ENCODE measurements at places on chromosomes 3 and 15.
A peak's percentile ranks its signal among the peaks of the same experiment; 100 is the strongest.

- peak; percentile 40 for DNase-seq
Measured at GRCh38 chr15:61195116-61196002, 33.7 kb downstream of the RORA start.

- no peak for DNase-seq
Measured at GRCh38 chr15:25705433-25706115, 157.6 kb downstream of the ATP10A start.

DNA sequence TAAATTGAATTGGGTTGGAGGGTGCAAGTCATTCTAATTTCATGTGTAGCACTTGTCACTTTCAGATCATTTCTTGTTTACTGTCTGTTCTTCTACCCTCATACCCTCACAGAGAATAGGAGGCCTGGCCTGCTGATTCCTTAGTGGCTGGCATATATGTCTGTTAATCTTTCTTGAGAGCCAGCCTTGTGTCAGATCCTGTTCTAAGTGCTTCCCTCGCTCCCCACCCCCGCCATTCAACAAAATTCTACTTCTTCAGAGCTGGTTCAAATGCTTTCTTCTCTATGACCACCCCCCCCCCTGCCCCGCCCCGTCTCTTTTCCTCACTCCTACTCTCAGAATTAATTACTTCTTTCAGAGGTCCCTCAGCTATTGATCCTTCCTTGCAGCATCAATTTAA is 1.5 kb upstream of the U2SURP start:
- no peak for DNase-seq

GRCh38 chr15:66729331-66729951 is 27.4 kb downstream of the SMAD6 start:
- DNase-seq = no peak

DNA sequence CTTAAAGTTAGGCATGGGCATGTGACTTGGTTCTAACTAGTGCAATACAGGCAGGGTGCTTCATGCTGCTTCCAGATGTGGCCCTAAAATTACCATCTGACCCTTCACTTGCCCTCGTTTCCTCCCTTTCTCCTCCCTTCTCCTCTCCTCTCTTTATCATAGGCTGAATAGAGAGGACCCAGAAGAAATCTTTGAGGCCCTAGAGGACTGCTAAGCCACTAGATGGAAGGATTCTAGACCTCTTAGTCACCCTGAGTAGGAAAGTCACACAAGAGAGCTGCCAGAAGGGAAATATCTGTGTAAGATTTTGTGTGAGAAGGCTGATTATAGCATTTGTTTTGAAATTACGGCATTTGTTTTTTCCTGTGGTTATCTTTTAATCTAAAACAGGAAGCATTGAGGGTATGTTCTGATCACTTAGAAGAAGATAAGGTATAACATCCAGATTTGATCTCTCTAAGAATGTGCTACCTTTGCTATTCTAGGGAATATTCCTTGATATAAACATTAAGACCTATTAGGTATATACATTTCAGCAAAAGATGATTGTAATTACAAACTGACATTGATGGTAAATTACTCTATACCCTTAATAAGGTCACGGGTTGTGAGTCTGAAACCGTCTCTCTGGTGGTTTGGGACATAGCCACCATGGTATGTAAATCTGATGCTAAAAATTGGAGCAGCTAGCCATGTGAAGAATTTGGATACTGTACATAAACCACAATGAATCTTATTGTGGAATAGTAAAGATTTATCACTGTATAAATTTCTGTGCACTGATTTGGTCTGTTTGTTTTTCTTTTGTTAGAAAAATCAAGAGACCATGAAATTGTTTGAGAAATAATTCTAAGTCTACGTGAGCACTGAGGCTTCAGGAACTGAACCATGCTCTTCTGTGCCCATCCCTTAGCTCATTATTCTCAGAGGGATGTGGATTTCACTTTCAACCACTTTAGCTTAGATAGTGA is 84.1 kb downstream of the TP63 start:
- DNase-seq = no peak

DNA sequence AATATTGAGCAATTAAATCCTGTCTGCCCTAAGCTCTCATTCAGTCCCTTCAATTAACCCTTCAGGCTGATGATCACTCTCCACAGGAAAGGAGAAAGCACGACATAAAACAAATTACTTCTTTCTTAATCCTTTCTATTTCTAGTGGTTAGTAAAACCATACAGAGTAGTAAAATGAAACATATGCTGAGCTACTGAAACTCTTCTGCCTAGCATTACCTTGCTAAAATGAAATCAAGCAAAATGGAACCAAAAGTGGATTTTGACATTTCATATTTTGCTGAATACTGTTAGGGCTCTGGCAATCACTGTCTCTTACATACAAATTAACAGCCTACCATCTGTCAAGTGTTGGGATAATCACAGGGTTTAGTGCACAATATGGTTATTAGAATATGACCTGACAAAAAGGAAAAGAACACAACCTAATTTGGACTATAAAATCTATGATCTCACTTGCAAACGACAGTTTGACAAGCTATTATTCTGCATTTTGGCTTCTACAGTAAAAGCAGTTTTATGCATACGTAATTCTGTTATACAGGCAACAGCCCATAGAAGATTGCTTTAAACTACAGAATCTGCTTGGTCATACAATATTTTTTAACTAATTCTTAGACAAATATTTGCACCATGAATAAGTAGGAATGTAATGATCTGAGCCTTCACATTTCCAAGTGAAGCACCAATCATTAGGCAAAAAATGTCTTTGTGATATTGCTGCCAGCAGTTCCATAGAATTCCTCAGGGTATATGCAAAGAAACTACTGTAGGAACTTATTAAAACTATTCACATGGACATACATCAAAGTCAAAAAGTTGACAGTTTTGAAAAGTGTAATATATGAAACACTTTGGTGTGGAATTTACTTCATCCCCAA is 105.0 kb downstream of the FHIT start:
- DNase-seq = no peak

DNA sequence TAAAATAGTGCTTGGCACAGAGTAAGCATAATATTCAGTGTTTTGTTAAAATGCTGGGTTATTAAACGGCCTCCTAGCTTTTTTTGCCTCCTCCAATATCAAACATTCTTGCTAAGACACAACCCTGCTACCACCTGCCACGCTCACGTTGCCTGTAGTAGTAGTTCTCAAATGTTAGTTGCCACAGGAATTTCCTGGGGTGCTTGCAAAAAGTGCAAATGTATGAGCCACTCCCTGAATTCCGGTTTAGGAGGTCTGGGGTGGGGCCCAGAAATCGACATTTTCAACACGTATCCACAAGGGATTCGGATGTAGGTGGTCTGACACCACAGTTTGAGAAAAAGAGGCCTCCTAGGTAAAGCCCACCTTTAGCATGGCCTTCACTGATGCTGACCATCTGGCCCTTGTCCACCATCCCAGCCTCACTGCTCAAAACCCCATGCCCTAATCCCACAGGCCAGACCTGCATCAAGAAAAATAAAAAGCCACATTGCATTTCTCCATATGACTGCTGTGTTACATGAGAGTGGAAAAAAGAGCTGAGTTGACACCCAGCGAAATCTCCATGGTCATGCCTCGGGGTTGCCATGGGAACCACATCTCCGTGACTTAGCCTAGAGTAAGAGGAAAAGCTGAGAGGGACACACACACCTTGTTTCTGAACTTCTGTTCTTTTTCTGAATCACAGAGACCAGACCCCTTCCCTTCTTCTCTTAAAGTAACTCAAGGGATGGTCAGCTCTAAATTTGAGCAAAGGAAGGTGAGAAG is 116.4 kb upstream of the HES1 start:
- DNase-seq = no peak

DNA sequence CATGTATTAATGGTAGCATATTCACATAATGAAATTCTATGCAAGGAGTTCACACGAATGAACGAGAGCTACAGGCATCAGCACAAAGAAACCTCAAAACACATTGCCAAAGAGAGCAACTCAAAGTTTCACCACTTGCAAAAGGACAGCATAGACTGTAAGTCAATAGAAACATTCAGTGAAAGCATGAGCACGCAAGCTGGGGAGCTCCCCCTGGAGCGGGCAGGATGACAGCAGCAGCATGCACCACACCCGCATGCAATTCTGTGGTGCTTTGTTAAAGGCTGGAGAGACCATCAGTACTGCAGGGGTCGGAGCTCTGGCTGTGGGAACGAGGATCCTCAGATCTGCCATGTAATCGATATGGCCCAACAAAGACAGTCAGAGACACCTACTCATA is 18.7 kb downstream of the OCA2 start:
- DNase-seq = no peak

GRCh38 chr3:11452885-11453847 is 181.0 kb downstream of the ATG7 start:
- DNase-seq = no peak

DNA sequence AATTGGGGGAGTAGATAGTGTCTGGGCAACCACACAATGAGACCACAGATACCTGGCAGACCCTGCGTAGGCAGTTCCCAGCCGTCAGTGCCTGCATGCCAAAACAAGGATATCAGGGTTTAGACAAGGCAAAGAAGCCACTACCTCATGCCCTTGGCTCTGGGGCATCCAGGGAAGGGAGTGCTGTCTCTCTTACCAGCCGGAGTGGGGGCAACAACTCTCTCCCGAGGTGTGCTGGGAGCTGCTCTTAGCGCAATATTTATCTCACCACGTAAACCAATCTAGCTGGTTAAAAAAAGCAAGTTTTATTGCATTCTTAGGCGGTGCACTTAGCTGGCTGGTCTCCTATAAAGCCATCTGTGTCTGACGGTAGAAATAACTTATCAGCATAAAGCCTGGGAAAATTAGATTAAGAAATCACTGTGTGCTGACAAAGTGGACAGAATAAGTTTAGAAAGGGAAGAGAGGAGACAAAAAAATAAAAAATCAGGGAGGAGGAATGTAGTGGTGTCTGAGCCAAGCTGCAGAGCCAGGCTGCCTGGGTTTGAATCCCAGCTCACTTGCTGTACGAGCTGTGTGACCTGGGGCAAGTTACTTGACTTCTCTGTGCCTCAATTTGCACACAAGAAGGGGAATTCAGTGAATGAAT is 273.2 kb downstream of the PDZRN3 start:
- DNase-seq = no peak

GRCh38 chr15:76057332-76058000 is 2.3 kb upstream of the TMEM266 start:
- peak; percentile 48 for DNase-seq

GRCh38 chr3:17088602-17089313 is 204.0 kb downstream of the PLCL2 start:
- no peak for DNase-seq

GRCh38 chr15:53911431-53911830 is 66.8 kb upstream of the UNC13C start:
- DNase-seq = no peak

GRCh38 chr15:56857828-56858227 is 60.6 kb upstream of the TCF12 start:
- DNase-seq = no peak

- peak; percentile 19 for DNase-seq
Measured at GRCh38 chr15:42285034-42285433, 11.8 kb upstream of the TMEM87A start.

GRCh38 chr15:69272891-69273290 is 25.8 kb upstream of the PAQR5 start:
- no peak for DNase-seq

DNA sequence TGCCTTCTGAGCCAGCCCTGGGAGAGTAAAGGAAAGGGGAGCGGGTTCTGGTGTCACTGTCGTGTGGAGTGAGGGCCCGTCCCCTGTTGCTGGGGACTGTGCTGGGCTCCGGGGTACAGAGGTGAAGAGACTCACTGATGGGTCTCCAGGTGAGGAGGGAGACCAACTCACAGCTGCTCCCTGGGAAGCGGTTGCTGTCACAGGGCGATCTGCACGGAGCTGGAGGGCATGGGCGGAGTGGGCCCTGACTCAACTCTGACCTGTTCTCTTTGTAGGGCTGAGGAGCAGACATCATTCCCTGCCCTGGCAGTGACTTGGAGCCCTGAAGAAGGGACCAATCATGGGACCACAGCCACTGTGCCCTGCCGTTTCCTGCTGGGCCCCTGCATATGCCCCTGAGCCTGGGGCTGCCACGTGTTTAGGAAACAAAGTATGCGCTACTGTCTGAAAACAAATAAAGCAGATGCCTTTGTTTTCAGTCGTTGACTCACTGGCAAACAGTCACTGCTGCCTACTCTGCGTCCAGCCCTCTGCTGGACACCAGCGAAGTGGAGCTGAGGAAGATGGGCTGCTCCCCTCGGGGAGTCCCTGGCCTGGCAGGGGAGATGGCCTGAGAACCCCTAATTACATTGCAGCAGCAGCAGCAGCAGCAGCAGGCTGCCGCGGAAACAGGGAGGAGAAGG is 22.9 kb upstream of the PLXNA1 start:
- no peak for DNase-seq

DNA sequence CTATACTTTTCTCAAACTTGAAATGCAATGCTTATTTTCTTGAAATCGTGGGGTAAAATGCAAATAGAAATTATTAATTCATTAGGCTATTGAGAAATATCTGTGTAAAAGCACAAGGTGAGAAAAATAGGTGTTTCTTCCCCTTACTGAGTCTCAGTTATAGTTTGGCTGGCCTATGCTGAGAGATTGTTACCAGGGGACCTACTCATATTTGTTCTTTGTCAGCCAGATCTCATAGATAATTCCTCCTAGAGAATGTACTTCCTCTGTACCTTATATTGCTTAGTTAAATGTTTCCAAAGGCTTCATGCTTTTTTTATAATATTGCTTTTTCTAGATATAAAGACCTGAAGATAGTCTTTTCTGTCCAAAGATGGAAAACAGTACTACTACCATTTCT is 60.0 kb upstream of the TRPC1 start:
- DNase-seq = no peak

DNA sequence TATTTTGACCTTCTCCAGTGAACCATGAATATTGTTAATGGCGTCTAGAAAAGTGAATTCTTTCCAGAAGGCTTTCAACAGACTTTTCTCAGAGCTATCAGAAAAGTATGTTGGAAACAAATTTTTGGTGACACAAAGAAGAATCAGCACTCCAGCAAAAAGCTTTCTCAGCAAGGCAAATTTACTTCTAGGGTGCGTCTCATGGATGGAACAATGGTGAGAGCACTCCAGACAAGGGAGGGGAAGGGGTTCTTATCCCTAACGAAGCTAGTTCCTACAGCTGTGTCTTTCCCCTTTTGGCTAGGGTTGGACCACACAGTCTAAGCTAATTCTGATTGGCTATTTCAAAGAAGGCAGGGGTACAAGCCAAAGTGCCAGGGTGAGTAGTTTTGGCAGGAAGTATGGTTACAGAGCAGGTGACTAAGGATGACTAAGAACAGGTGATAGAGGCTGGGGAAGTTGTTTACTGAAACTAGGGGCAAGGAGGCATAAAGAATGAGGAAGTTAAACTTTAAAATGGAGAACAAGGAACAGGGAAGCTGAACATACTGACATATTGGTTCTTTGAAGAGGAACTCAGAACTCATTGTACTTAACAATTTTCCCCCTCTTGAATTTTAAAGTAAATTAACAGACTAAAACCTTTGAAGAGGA is 959.8 kb downstream of the NAALADL2 start:
- DNase-seq = peak; percentile 1

DNA sequence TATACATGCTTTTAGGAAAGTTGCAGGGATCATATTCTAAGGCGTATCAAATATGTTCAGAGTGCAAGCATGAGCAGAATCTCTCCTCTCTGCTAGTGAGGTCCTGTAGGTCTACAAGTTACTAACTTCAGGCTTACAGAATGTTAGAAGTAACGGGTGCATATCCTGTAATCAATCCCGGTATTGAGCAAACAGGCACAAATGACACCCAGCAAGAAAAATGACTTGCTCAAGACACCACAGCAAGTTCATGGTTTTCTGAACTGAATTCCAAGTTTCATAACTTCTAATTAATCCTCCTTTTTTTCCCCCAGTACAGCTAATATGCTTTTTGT is 353.9 kb upstream of the TPRG1 start:
- peak; percentile 86 for DNase-seq
